ENCODE measurements at places on chromosomes 11 and 22.
A peak's percentile ranks its signal among the peaks of the same experiment; 100 is the strongest.

- H3K4me3 ChIP-seq = no peak overlapping the region
- peaks cover 11% of the 10 kb centered on the region for H3K36me3 ChIP-seq
- H3K4me1 ChIP-seq = peaks cover 31% of the 10 kb centered on the region
- no peak overlapping the region for H3K27ac ChIP-seq
- DNase-seq = peak; percentile 25
These were observed 288.8 kb downstream of the CASP12 start for GRCh38 chr11:104609311-104610085.

DNA sequence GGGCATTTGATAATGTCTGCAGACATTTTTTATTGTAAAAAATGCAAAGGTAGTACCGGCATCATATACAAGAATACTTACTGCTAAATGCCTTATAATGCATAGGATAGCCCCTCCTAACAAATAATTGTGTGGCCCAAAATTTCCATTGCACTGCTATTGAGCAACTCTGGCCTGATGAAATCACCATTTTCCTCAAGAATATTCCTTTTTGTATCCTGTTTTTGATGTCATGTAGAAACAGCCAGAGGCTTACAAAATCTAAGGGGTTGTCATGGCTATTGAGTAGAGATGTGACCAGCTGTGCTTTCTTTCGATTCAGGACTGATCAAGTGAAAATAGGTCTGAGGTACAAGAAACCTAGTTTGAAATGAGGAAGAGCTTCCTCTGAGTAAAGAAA, 854.3 kb downstream of the KCNA4 start:
- no peak for DNase-seq
- H3K36me3 ChIP-seq = no peaks in the 10 kb centered on the region
- H3K4me3 ChIP-seq = no peak overlapping the region
- H3K4me1 ChIP-seq = peaks cover 9% of the 10 kb centered on the region
- no peak overlapping the region for H3K27ac ChIP-seq

DNA sequence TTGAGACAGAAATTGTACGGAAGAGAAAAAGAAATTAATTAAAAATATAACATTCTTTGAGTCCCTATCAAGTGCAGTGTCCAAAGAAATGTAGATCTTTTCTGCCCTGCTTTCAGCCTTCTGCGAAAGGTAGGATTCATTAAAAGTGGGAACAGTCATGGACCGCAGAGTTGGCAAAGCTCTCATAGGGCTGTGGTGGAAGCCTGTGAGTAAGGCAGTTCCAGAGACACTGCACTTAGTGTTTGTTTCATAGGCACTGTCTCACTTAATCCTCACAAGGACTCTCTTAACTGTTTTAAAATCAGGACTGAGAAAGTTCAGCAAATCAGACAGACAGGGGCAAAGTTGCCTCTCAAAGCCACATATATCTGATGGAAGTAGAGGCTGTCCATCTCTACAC, 5.5 kb downstream of the MRGPRX2 start:
- H3K4me3 ChIP-seq = no peak overlapping the region
- no peaks in the 10 kb centered on the region for H3K36me3 ChIP-seq
- H3K27ac ChIP-seq = no peak overlapping the region
- peaks cover 4% of the 10 kb centered on the region for H3K27me3 ChIP-seq
- DNase-seq = no peak

GRCh38 chr11:64845129-64845775, 799 bp upstream of the CDC42BPG start:
- H3K4me3 ChIP-seq = peak overlapping the region; percentile 65
- H3K27me3 ChIP-seq = no peaks in the 10 kb centered on the region
- no peaks in the 10 kb centered on the region for H3K36me3 ChIP-seq
- no peak for DNase-seq
- H3K27ac ChIP-seq = peak overlapping the region; percentile 91

- H3K36me3 ChIP-seq = peaks cover 22% of the 10 kb centered on the region
- peaks cover 15% of the 10 kb centered on the region for H3K4me1 ChIP-seq
- no peak for DNase-seq
- H3K27ac ChIP-seq = no peak overlapping the region
- H3K4me3 ChIP-seq = no peak overlapping the region
These were observed 36.4 kb upstream of the ACER3 start for GRCh38 chr11:76824083-76824939.

- H3K4me1 ChIP-seq = peaks cover 27% of the 10 kb centered on the region
- H3K36me3 ChIP-seq = peaks cover 4% of the 10 kb centered on the region
- peaks cover 8% of the 10 kb centered on the region for H3K27me3 ChIP-seq
- H3K4me3 ChIP-seq = no peak overlapping the region
- H3K27ac ChIP-seq = no peak overlapping the region
- DNase-seq = no peak
These were observed 14.4 kb downstream of the C22orf42 start for GRCh38 chr22:32144496-32145274.

DNA sequence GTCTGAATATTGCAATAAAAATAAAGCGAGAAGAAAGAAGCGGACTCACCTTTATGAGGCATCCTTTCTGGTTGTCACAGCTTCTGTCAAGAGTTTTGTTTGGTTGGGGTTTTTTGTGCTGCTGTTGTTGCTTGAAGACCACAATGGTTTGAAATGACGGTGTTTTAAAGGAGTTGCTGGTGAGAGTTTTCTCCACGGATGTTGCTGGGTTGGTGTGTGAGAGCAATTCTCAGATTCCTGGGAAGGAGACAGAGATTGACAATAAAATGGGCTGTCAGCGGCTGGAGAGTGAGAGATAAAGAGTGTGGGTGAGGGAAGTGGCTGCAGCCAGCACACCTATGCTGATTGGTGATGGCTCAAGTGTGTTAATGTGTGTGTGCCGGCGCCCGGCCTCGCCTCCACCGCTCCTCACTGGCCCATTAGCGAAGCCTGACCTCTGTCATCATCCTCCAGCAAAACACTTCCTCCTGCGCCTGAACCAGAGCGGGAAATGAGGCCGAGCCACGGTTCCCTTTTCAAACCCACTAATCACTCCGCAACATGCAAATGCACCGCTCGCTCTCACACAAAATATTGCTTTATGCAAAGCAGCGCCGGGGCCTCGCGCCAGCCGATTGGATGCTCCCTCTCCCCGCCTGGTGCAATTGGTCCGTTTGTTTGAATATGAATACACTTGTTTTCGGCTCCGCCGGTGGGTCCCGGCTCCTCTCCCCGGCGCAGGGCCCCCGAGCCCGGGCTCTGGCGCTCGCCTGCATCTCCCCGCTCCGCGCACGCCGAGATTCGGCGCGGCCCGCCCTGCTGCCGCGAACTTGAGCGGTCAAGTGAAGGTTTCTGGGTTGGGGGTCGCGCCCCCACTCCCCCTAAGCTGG, at the start of gene PAX6:
TSS of gene PAX6 (minus strand) at position 544 of the 869 bp plus-strand sequence. CDS start 4,911 bp downstream, outside the sequence.
- H3K4me1 ChIP-seq = peaks cover 69% of the 10 kb centered on the region
- no peak within 1 kb of the TSS for H3K27ac ChIP-seq
- H3K4me3 ChIP-seq = peak within 1 kb of the TSS; percentile 78
- H3K36me3 ChIP-seq = no peaks in the 10 kb centered on the region

- H3K36me3 ChIP-seq = peaks cover 7% of the 10 kb centered on the region
- H3K27ac ChIP-seq = peak overlapping the region; percentile 20
- H3K27me3 ChIP-seq = no peaks in the 10 kb centered on the region
- peaks cover 62% of the 10 kb centered on the region for H3K4me1 ChIP-seq
These were observed 37.7 kb upstream of the TFIP11 start for GRCh38 chr22:26549902-26550497.

GRCh38 chr22:25818541-25818940, 76.6 kb downstream of the MYO18B start:
- no peak overlapping the region for H3K4me3 ChIP-seq
- no peak for DNase-seq
- H3K27ac ChIP-seq = no peak overlapping the region
- no peaks in the 10 kb centered on the region for H3K4me1 ChIP-seq

- H3K27ac ChIP-seq = no peak overlapping the region
- no peaks in the 10 kb centered on the region for H3K36me3 ChIP-seq
- peaks cover 28% of the 10 kb centered on the region for H3K27me3 ChIP-seq
These were observed 417 bp upstream of the PHETA2 start for GRCh38 chr22:42073621-42074041.

DNA sequence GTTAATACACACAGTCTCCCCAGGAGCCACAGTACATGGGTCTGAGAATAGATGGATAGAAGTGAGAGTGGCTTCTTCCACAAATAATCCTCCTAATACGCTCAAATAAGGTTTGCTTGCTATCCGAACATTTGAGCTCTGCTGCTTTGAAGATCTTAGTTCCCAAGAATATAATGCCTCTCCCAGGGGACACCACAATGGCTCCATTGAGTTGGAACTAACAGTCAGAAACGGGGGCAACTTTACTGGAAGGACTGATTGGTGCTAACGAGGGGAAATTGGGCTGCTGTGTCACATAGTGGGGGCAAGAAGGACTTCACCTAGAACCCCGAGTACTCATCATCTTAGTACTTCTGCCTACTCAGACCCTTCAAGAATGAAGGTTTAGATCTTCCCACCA, 66.2 kb downstream of the IGLL5 start:
- H3K27ac ChIP-seq = no peak overlapping the region
- H3K36me3 ChIP-seq = no peaks in the 10 kb centered on the region
- H3K4me1 ChIP-seq = no peaks in the 10 kb centered on the region
- no peak for DNase-seq
- no peak overlapping the region for H3K4me3 ChIP-seq

DNA sequence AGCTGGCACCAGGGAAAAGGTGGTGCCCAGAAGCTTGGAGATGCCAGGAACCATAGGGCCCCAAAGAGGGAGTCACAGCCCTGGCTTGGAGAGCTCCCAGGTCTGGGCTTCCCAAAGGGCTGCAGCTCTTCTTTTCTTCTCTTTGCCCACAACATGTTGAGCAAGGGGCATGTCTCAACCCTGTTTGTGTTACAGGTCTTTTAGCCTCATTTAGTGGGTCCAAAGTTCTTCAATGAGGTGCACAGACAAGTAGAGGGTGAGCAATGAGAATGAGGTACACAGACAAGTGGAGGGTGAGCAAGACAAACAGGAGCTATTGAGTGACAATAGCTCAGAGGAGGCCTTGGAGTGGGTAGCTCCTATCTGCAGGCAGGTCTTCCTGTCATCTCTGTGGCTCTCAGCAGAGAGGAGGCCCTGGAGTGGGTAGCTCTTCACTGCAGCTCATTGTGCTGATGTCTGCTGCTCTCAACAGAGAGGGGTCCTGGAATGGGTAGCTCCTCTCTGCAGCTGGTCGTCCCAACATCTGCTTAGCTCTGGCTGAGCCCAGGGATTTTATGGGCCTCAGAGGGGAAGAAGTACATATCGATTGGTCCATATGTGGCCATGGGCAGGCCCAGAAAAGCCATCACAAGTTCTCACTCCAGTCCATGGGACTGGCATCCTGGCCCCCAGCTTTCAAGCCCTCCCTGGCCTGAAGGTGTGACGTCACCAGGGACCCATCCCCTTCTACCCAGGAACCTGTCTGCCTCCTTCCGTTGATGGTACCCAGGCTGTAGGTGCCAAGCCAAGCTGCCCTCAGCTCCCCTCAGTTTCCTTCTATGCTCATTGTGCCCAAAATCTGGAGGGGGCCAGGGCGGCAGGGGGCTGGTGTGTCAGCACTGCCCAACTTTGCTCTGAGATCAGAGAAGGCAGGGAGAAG, 34.9 kb downstream of the WBP2NL start:
- peaks cover 36% of the 10 kb centered on the region for H3K27me3 ChIP-seq
- no peak overlapping the region for H3K27ac ChIP-seq
- no peak overlapping the region for H3K4me3 ChIP-seq
- peaks cover 10% of the 10 kb centered on the region for H3K36me3 ChIP-seq
- H3K4me1 ChIP-seq = no peaks in the 10 kb centered on the region
- no peak for DNase-seq

DNA sequence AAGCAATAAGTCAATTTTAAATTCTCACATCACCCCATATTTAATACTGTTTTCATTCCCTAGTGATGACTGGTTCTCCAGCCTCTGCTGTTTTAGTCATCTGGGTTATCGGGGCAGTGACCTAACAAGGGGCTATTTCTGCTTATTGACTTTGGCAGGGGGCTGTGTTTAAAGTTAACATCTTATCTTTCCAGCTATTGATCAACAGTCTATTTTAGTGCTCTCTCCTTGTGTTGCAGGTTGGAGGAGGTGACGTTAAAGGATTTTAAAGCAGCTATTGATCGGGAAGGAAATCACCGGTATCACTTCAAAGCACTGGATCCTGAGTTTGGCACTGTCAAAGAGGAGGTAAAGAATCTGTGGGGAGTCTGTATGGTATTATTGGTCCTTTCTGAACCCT, 7.7 kb upstream of the DLAT start:
- H3K27me3 ChIP-seq = no peaks in the 10 kb centered on the region
- no peak overlapping the region for H3K4me3 ChIP-seq
- H3K4me1 ChIP-seq = no peaks in the 10 kb centered on the region
- DNase-seq = no peak
- H3K36me3 ChIP-seq = peaks cover 4% of the 10 kb centered on the region
- no peak overlapping the region for H3K27ac ChIP-seq

- no peaks in the 10 kb centered on the region for H3K36me3 ChIP-seq
- no peak overlapping the region for H3K27ac ChIP-seq
- H3K27me3 ChIP-seq = no peaks in the 10 kb centered on the region
- peaks cover 7% of the 10 kb centered on the region for H3K4me1 ChIP-seq
- DNase-seq = no peak
- no peak overlapping the region for H3K4me3 ChIP-seq
These were observed 118.1 kb downstream of the MPPED1 start for GRCh38 chr22:43529934-43530333.

DNA sequence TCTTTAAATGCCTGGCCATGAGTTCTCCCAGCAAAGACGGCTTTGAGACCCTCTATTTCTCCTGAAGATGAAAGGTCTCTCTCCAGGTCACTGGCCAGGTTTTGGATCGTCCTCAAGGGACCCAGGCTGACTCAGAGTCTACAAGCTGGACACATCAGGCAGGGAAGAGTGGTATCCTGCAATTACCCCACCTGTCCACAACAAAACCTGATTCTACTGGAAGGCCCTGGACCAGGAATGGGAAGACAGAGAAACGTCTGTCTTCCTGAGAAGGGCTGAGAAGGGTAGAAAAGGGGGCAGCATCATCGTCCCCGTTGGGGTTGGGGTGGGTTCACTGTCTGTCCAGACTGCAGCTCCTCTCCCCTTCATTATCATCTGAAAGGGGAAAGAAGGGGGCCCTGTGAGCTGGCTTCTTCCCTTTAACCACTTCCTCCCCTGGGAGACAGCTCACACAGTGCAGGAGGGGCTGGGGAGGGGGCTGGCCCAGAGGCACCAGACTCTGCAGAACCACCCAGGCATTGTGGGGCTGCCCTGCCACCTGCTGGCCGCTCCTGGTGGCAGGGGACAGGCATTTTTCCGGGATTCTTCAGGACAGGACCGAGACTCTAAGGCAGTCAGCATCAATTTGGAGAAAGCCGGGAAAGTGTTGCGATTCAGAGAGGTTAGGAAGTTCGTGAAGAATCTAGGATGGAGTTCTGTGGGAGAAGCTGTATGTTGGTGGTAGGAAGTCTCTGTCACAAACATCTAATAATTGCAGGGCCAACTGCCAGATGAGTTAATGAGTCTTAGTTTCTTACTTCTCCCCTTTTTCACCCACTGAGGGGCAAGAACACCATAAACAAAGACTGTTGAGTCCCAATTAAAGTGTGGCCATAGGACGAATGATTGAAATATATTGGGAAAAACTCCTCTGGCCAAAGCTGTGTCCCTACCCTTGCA, 57.6 kb downstream of the SYN3 start:
- no peaks in the 10 kb centered on the region for H3K27me3 ChIP-seq
- peaks cover 28% of the 10 kb centered on the region for H3K4me1 ChIP-seq
- peak; percentile 89 for DNase-seq
- peak overlapping the region; percentile 58 for H3K27ac ChIP-seq

All from WTC11 (cell line).